ENCODE measurements at places on chromosomes 7 and 10.
A peak's percentile ranks its signal among the peaks of the same experiment; 100 is the strongest.

GRCh38 chr7:24669971-24670591 is 87.2 kb downstream of the GSDME start:
- no peak for ATAC-seq

GRCh38 chr7:27121684-27122076 is 8.9 kb downstream of the HOXA4 start:
- no peak for ATAC-seq

- ATAC-seq: no peak
Observed at GRCh38 chr10:29783201-29783947, 148.6 kb upstream of the SVIL start.

DNA sequence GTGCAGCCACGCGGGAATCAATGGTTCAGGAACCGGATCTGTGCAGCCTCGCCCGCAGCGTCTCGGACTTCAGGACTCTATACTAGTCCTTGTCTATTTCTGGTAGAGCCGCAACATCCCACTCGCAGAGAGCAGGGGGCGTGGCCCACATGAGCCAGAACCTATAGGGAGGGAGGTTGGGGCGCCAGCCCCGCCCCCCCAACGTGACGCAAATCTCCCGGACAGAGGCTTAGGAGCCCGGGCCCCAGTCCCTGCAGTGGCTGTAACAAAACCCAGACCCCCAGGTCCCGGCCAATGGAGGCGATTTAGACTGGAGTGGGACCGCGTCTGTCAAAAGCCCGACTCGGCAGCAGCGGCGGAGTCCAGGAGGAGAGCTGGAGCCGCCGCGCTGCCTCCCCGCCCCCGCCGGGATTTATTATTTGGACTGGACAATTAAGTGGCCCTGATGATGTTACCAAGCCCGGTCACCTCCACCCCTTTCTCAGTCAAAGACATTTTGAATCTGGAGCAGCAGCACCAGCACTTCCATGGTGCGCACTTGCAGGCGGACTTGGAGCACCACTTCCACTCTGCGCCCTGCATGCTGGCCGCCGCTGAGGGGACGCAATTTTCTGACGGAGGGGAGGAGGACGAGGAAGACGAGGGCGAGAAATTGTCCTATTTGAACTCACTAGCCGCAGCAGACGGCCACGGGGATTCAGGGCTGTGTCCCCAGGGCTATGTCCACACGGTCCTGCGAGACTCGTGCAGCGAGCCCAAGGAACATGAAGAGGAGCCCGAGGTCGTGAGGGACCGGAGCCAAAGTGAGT is at the start of gene NKX2-3:
TSS of gene NKX2-3 (plus strand) at position 256 of the 809 bp plus-strand sequence. CDS start at position 446, 190 bp downstream.
- ATAC-seq: peak; percentile 49

DNA sequence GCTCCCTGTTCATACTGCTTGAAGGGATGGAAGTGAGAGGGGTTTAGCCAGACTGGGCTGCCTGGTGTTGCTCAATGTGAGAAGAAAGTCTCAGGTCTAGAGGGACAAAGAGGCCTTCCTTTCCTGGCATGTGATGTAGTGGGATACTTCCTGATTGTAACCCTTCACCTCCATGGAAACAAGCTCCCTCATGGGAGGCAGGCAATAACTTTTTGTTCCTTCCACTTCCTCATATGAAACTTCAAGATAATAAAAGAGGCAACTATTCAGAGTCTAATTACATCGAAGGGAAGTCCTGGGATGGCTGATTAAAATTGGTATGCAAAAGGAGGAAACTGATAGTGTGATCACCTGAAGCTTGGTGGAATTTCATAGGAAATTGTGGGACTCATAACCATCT is 84.1 kb upstream of the ETV1 start:
- no peak for ATAC-seq

DNA sequence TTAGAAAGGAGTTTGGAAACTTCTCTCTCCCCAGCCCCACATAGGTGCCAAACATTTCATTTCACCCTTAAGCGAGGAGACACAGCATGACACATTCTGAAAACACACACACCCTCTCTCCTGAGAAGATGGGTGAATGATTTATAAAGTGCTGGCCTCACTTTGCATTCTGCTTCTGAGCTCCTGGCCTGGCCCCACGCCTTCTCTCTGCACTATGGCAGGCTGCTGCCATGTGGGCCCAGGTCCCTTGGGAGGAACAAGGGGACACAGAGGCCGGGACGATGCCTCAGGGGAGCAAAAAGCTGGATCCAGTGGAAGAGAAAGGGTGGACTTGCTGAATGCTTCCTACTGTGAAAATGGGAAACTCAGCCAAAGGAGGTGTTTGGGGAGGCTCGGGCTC is 56.0 kb downstream of the CPXM2 start:
- ATAC-seq: no peak

- ATAC-seq: no peak
Observed at GRCh38 chr7:151740081-151740851, 136.6 kb downstream of the PRKAG2 start.

GRCh38 chr7:43756368-43757072 is 2.0 kb upstream of the BLVRA start:
- no peak for ATAC-seq

GRCh38 chr7:155918720-155919390 is 106.6 kb upstream of the SHH start:
- ATAC-seq: peak; percentile 94

- no peak for ATAC-seq
Observed at GRCh38 chr7:50393076-50393475, 57.1 kb downstream of the FIGNL1 start.

GRCh38 chr10:20991526-20991925 is 94.4 kb upstream of the NEBL start:
- ATAC-seq: no peak

- no peak for ATAC-seq
Observed at GRCh38 chr7:142992427-142992826, 30.3 kb upstream of the KEL start.

DNA sequence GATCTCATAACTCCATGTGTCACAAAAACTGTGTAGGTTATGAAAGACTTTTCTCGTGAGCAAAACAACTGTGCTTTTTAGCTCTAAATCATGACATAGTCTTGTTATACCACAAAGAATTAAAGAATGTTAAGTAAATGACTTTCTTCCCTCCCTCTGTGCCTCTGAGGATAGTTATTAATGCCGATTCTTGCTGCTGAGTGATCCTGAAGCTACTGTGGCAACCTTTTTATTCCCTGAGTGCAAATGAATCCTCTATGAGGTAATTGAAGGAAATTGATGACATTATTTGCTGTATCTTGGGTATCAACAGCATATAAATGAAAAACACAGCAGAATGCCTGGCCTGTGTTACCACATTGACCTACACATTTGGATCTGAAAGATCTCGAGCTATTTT is 142.2 kb upstream of the HDAC9 start:
- ATAC-seq: no peak

DNA sequence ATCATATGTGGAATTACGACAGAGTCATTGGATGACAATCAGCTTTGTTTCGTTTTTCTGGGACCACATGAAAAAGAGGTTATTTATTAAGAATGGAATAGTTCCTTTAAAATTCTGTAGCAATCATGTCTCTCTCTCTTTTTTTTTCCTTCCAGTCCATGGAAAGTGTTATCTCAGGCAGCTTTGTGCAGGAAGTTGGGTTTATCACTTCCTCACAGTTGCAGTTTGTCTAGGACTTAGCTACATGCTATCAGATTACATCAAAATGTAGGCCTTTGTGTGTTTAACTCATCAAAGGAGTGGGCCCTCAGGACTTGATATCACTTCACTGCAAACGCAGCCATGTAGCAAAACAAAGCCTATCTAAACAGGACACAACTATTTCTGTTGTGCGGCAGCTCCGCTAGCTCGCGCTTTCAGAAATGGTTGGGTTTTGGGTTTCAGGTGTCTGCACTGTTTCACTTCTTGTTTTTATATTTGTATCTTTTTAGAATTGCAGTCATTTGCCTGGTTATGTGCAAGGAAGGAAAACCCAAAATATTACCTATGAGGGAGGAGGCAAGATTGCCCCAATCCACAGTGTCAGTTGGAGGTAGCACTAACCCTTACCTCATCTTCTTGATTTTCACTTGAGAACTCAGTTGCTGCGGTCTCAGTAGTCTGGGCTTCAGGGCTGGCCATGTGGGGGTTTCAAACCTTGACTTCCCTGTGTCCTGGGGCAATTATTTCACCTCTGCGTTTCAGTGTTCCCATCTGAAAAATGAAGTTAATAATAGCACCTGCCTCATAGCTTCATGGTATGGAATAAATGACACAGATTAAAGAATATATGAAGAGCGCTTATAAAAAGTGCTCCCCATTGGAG is 66.7 kb downstream of the HHEX start:
- ATAC-seq: peak; percentile 45

DNA sequence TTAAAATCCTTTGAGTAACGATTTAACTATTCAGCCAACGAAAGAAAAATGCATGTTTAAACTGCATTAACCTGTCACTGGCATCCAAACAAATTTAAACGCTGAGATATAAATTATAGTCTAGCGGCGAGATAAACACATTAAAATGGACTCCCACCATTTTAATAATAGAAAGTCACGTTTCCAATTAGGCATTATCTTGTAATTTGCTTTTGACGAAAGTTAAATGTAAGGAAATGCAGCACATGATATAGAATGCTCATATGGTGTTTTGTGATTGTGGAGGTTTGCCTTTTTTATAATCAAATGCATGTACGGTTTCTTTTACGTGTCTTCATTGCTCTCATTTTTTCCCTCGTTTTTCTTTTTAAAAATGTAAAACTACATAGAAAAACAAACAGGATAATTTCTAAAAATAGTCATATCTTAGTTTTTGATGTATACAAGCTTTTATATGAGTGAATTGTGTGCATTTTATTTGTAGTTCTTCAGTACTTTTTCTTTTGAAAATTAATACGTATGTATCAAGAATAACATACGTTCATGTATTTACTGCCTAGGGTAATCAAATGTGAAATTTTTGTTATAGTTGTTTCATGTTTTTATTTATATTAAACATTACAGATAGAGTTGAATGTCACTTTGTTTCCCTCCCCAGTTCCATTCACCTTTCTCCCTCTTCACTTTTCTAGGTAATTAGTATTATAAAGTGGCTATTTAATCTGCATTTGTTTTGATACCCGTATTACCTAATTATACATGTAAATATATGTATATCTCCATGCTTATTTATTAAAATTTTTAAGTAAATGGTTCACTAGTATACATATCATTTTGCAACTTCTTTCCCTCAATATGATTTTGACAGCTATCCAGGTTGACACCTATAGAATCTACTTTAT is 1.1 kb upstream of the KLF14 start:
- ATAC-seq: no peak

DNA sequence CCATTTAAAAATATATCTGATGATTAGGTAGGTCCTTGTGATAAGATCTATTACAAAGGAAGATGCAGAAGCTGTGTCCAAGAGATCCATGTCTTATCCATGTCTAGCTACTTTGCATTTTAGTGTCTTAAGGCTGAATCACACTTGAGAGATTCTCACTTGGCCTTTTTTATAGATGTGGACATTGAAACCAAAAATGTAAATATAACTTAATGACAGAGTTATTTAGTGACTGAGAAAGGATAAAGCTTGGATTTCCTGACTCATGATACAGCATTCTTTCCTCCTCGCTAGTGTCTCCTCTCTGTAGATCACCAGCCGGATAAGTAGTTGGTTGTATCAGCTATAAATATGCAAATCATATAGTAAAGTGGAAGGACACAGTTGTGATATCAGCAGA is 23.3 kb downstream of the INHBA start:
- ATAC-seq: no peak

DNA sequence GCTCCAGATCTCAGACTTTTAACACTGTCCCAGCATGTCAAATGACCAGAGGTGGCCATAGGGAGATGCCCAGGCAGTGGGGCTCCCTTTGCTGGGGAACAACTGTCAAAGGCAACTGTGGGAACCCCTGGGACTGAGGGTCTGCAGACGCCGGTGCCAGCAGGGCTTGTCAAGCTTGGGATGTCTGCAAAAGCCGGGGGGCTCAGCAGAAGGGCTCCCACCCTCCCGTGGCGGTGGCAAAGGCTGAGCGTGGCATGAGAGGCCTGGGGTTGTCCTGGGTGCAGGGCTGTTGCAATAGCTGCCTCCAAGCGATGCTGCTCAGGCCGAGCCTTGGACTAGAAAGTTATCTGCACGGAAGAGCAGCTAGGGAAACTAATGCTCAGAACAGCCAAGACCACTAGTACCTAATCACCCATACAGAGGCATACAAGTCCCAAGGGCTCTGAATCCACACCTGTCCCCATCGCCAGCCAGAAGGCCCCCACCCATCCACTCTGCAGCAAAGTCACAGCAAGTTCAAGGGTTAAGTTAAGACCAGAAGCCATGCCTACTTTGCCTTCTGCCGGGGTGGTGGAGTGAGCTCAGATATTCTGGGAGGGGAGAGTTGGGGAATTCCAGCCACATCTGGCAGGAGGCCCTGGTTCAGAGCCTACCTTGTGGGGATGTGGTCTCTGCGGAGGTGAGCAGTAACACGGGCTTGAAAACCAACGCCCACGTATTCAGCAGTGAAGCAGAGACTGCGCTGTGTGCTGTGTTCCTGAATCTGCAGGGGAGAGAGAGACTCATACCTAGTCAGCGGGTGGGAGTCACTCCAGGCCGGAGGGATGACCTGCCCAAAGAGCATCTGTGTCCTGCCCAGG is 4.6 kb downstream of the SH2B2 start:
- no peak for ATAC-seq

- ATAC-seq: no peak
Observed at GRCh38 chr10:66836057-66836456, 89.8 kb upstream of the LRRTM3 start.

DNA sequence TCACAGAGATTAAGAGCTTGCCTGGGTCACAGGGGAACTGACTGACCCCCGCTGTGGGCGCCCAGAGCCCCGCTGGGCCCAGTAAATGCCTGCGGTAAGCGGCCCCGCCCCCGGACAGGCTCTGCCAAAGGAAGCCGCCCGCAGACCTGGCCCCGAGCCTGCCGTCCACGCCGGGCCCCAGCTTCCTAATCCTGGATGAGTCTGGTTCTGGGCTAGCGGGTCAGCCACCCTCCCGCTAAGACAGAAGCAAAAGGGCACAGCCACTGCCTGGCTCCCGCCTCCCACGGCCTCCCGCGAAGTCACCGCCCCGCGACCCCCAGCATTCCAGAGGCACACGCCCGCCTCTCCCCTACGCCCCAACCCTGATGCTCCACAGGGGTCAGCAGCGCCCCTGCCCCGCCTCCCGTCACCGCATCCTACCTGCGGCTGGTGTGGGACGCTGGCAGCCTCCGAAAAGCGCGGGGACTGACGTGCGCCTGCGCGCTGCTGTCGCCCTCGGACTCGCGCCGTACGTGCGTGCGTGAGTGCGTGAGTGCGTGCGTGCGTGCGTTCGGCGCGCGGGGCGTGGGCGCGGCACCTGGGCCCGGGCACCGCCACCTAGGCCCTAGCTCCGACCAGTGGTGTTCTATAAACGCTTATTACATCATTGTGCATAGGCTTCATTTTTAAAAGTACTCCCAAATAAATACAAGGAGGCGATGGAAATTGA is at the start of gene FIGNL1:
TSS of gene FIGNL1 (minus strand) at position 470 of the 709 bp plus-strand sequence. CDS start 3,063 bp downstream, outside the sequence.
- ATAC-seq: peak; percentile 89

GRCh38 chr7:106329408-106329807 is 44.6 kb upstream of the NAMPT start:
- no peak for ATAC-seq

GRCh38 chr7:158649279-158649678 is 55.3 kb downstream of the NCAPG2 start:
- ATAC-seq: no peak

DNA sequence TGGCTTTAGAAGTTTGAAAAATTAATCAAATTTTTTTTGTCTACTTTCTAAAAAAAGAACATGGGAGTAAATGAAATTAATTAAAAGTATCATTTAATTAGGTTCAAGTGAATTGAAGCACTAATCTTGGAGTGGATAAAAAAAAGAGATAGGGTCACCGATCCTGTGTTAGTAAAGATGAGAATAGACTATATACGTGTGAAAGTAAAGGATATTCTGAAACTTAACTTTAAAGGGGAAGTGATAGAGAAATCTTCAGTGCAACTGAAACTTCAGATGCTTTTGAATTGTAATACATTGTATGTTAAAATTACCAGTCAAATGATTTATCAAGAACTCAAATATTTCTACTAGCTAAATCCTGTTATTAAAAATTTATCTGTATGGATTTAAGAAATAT is 4.8 kb downstream of the NHLRC2 start:
- no peak for ATAC-seq
